ENCODE measurements at places on chromosomes 5 and 9. TPM values are rescaled to one million over a fixed set of nuclear protein-coding genes. Genes with fewer than 3 reads are reported as not detected.
A peak's percentile ranks its signal among the peaks of the same experiment; 100 is the strongest.

SPINK7 gene
- not detected for total RNA-seq

STKLD1 gene
- 0.75 TPM for total RNA-seq

DNA sequence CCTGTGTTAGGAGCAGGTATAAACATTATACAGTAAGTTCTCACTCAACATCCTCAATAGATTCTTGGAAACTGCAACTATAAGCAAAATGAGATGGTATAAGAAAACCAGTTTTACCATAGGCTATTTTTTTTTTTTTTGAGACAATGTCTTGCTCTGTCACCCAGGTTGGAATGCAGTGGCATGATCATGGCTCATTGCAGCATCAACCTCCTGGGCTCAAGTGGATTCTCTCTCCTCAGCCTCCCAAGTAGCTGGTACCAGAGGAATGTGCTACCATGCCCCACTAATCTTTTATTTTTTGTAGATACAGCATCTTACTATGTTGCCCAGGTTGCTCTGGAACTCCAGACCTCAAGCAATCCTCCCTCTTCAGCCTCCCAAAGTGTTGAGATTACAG, 50.1 kb upstream of the ADRB2 start:
- no peak for DNase-seq

GRCh38 chr5:40575921-40576320, 103.8 kb upstream of the PTGER4 start:
- DNase-seq = no peak

DNA sequence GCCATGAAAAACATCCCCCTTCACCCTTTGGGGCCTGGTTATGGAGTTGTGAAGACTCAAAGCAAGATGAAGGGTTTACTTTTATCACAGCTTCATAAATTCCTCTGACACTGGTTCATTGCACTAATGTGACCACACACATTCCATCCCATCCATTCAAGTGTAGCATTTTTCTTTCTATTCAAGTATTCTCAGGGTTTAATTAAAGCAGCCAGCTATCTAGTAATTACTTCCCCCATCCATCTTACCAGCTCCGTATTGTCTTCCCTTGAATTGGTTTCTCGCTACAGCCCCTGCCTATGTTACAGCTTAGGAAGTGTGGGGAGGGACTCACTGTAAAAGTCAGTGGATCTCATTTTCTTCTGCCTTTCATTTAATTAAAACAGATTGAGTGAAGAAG, 387.0 kb upstream of the RFX3 start:
- DNase-seq = no peak

STPG3 gene
- total RNA-seq = not detected

DNA sequence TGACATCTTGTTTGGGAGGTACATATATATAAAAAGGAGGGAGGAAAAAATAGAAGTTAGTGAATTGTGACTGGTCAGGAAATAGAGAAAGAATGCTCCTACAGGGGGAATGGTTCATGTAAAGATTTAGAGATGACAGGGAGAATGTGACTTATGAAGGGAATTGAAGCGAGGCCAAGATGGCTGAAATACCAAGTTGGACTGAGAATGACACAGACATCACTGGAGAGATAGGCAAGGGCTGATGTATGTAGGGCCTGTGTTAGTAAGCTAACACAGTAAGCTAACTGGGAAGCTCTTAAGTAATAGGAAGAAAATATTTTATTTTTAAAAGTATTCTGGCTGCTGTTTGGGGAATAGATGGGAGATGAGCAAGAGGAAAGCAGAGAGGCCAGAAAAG, 286.3 kb downstream of the NNT start:
- no peak for DNase-seq

DNA sequence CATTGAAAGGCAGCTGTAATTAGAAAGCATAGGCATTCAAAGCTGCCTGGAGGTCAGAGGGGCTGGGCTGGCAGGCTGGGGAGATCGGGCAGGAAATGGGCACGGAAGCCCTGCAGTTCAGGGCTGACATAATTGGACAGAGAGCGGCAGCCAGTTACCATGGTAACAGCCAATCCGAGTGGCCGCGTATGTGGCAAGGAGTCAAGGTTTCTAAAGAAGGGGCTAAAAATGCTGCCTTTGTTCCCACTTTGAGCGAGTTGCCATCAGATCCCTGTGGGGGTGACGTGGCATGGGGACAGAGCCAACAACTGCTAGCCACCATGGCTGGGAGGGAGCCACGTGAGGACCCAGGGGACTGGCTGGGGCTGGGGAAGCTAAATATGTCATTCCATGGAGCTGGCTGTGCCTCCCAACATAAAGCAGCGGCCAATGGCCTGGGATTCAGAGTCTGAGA, 44.7 kb upstream of the NDFIP1 start:
- DNase-seq = peak; percentile 52

DNA sequence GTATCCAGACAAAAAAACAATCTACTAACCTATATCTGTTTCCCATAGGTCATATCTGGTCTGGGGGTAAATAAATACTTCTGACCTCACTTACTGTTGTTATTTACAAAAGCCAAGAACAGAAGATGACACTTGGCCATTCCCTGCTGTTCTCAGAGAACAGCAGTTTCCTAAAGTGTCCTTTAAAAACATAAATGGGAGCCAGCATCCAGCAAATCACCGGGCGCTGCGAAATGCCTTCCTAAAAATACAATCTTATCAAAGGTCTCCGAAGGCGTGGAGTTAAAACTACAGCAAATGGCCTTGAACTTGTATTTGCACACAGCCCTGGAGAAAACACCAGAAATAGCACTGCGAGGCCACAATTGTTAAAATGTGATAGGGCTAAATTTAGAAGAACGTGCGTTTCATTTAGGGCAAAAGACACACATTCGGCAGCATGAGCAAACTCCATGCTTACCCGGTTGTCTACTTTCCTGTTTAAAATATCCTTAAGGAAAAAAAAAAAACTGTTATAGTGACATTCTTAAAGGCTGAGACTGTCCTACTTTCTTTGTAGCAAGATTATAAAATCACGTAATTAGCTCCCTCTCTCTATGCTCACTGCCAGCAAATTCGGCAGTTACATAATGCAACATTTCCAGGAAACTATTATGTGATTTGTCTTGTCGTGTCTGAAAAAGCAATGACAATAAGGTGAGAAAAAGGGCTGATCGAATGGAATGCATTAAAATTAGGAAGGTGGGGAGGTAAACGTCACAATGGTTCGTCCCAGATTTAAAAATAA, 1.5 kb downstream of the NFIL3 start:
- DNase-seq = peak; percentile 41

GRCh38 chr5:140563596-140563995, 802 bp downstream of the APBB3 start:
- no peak for DNase-seq

RAD17 gene
- total RNA-seq = 23.1 TPM
